ENCODE measurements at places on chromosomes 4 and X.

GRCh38 chr4:143473334-143474126 lies 40.0 kb upstream of the SMARCA5 start:
- DNase-seq: no peak

GRCh38 chrX:40531056-40531826 lies 49.5 kb upstream of the ATP6AP2 start:
- DNase-seq: no peak

GRCh38 chr4:39365360-39365759 lies 802 bp downstream of the RFC1 start:
- no peak for DNase-seq

- DNase-seq: no peak
Measured at GRCh38 chr4:7535619-7536018, 100.9 kb upstream of the PSAPL1 start.

- no peak for DNase-seq
Measured at GRCh38 chr4:169727616-169728015, 30.1 kb downstream of the HPF1 start.

DNA sequence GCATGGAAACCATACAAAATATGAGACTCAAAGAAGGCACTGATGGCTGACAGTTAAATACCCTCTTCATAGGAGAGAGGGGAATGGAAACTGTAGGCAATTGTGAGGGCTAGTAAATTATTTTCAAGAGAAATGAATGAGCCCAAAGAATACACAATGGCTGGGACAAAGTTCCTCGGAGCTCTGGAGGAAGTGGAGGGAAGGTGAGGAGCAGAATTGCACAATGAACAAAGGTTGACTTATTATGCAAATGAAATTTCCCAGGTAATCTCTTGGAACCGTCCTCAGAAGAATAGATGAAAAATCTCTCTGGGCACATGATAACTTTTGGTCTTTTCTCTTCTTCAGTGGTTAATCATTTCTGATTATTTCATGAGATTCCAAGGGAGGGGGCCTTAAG lies 202.6 kb upstream of the VCX start:
- DNase-seq: no peak

DNA sequence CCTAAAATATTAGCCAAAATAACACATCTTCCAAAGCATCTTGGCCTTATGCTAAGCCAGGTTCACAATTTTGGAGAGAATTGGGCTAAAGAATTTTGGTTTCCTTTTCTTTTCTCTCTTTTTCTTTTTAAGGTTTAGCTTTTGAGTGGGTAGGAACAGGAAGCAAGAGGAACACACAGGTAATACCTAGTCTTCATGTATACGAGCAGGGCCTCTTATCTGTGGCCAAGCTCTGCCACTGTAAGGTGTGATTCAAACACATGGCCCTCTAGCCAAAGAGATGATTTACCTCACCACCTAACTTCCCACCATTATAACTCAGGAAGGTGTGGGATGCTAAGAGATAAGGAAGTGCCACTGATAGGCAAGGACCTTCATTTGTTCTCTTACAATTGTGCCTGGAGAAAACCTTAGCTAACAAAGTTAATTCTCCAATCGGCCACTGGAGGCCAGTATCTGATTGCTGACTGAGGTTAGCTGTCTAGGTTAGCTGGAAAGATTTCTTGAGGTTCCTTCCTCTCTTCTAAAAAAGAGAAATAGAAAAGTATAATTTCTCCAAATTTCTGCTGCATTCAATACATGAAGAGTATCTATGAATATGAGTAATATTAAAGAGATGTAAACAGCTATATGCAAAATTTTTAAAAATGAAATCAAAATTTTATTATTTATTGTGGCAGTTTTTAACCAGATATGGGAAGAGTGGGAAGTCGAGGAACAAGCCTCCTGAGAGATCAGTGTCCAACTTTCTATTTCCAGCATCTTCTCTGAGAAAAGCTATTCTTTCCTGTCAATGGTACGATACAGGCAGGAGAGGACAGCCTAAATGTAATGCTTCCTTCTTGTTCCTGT lies 30.1 kb upstream of the BBS7 start:
- DNase-seq: peak; percentile 71

GRCh38 chr4:10639664-10640063 lies 44.9 kb downstream of the CLNK start:
- no peak for DNase-seq

- no peak for DNase-seq
Measured at GRCh38 chrX:115652221-115652620, 91.2 kb downstream of the PLS3 start.

- no peak for DNase-seq
Measured at GRCh38 chr4:155571184-155571944, 95.3 kb upstream of the GUCY1A1 start.
